ENCODE measurements at places on chromosomes 3 and 15.

- H3K4me3 ChIP-seq: no peak overlapping the region
- H3K27me3 ChIP-seq: no peaks in the 10 kb centered on the region
- DNase-seq: no peak
- H3K4me1 ChIP-seq: no peaks in the 10 kb centered on the region
- no peaks in the 10 kb centered on the region for H3K36me3 ChIP-seq
Measured at GRCh38 chr3:134003066-134003465, 26.7 kb downstream of the SLCO2A1 start.

DNA sequence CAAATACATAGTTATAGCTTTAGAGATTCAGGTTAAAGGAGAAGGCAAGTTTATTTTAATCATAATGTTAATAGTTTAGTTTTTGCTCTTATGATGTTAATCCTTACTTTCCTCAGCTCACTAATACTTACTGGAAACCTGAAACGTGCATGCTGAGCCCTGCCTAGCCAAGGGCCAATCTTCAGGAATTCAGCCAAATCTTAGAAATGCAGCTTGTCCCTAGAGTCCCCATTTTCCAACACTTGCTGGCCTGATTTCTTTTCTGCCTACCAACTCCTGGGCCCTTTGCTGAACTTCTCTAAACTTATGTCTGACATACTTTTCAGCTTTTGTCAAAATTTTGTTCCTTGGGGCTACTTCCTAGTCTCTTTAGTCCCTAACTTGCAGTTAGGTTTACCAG is 22.8 kb downstream of the BCHE start:
- no peak overlapping the region for H3K27ac ChIP-seq
- no peaks in the 10 kb centered on the region for H3K4me1 ChIP-seq
- H3K36me3 ChIP-seq: no peaks in the 10 kb centered on the region

DNA sequence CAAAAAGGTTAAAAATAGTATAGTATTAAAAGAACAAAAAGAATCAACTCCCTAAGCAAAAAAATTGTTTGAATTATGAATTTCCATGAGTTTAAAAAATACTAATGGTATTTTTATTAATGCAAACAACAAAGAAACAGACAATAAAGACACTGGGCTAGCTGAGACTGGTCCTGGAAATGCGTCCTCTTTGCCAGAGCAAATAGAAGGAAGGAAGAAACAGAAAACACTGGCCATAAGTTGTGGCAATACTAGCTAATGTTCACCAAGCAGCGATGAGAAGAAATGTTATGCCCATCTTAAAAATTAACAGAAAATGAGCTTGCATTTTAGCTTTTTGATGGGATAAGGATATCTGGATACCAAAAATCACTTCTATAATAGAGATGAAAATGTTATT is 88.6 kb downstream of the TBL1XR1 start:
- H3K4me3 ChIP-seq: no peak overlapping the region
- H3K27ac ChIP-seq: no peak overlapping the region
- H3K4me1 ChIP-seq: peaks cover 50% of the 10 kb centered on the region
- H3K36me3 ChIP-seq: no peaks in the 10 kb centered on the region

DNA sequence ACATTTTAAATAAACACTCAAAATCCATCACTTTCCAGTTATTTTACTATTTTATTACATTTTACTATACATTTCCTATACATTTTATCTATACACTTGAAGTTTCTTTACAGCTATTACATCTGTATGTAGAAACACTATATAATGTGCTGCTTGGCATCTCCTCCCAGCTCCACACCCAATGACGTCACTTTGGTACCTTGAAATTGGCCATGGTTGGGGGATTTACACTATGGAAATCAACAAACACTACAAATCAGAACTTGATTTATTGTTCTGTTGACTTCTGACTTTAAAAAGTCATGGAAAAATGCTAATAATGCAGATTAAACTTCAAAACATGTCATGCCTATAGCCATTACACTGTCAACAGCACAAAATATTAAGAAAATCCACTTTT is 48.9 kb upstream of the STT3B start:
- no peaks in the 10 kb centered on the region for H3K4me1 ChIP-seq
- no peaks in the 10 kb centered on the region for H3K36me3 ChIP-seq
- no peak overlapping the region for H3K27ac ChIP-seq
- no peak overlapping the region for H3K4me3 ChIP-seq
- no peaks in the 10 kb centered on the region for H3K27me3 ChIP-seq

GRCh38 chr3:46710671-46711295 is 6.9 kb downstream of the PRSS50 start:
- H3K4me1 ChIP-seq: no peaks in the 10 kb centered on the region
- H3K27ac ChIP-seq: no peak overlapping the region
- H3K4me3 ChIP-seq: no peak overlapping the region
- H3K27me3 ChIP-seq: no peaks in the 10 kb centered on the region
- DNase-seq: no peak

DNA sequence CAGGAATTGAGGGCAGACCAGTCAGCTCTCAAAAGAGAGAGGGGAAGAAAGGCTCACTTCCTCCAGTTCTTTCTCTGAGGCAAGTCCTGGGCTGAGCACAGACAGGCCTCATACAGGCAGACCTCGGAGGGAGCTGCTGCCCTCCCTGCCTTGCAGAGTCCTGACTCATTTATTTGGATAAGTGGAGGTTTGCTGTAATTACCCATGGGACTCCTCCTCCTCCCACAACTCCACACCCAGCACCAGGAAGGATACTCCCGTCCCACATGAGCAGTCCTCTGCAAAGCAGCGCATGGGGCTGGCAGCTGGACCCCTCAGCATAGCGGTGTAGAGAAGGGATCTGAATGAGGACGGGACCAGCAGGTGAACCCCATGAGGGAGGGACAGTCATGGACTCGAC is 13.4 kb upstream of the SCN10A start:
- DNase-seq: no peak
- H3K4me3 ChIP-seq: no peak overlapping the region
- peak overlapping the region; percentile 54 for H3K27ac ChIP-seq
- H3K4me1 ChIP-seq: peaks cover 21% of the 10 kb centered on the region
- no peaks in the 10 kb centered on the region for H3K36me3 ChIP-seq
